ENCODE measurements at places on chromosomes 2 and 18.

DNA sequence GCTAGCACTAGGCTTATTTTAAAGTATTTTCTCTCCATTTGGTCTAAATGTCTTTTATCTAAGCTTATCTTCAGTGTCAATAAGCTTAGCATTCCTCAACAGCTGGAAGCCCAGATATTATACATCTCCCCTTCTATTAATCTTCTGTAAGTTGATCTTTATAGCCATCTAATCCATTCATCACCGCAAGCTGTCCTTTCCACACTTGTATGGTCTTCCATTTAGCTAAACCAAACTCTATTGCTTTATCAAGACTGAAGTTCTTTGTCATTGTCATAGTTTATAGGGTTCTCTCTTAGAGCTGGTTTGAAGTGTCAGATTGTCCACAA is 101.3 kb upstream of the GPR45 start:
- DNase-seq, result no peak

DNA sequence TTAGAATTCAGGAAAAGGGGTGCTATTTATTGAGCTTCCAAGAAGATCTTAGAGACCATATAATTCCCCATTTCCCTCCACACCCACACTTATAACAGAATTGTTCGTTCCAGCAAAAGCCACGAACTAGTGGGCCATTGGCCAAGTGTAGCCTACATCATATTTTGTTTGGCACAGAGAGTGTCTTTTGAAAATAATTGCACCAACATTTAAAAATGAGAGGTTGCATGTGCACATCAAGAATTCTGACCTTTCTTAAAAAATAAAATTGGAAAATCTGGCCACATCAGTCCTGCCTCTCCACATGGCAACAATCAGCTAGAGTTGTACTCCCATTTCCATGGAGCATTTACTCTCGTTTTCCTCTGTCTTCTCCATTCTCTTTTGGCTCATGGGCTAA is 655.5 kb upstream of the FANCL start:
- DNase-seq, result no peak

DNA sequence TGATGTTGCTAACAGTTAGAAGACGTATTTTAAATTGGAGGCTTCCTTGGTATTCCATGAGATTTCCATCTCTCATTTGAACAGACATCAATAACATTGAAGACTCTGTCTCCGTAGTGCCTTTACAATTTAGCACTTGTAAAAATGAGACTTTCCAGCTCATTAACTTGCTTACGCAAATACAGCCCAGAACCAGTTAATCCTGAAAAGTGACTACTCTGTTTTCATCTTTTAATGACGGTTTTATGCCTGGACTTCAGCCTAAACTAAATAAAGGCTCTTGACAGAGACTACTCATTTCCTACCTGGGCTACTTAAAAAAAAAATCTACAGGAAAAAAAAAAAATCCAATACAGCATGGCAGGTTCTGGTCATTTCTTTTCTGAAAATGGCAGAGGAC is 148.6 kb downstream of the LRATD1 start:
- DNase-seq, result no peak

- no peak for DNase-seq
Measured at GRCh38 chr2:25030702-25031101, 11.2 kb upstream of the EFR3B start.

DNA sequence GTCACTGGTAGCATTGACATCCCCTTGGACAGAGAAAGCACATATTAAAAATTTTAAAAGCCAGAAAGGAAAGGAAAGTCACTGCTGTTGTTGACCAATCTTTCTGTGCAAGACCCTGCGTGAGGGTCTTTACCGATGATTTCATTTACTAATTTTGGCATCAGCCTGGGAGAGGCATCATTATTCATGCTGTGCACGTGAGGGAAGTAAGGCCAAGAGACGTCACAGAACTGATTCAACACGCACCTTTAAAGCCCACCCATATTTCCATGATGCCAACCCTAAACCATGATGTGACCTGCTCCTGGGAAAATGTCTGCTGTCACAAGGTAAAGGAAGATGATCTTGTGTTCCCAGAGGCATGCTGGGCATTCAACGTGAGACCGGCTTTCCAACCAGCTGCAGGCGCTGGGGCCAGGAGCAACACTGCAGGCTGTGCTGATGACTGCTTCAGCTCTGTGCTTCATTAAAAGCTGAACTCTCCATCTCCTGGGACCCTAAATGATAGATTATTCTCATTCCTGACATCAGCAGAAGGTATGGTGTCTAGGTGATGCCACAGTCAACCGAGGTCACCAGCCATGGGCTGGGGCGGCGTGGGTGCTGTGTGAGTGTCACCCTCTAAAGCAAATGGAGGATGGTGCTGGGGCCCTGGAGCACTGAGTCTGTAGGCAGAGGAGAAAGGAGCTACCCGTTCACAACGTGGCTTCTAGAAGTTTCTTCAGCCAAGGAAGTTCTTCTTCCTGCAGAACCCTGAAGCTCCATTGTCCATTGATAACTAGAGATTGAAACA is 53.9 kb downstream of the TMEM18 start:
- DNase-seq, result no peak

DNA sequence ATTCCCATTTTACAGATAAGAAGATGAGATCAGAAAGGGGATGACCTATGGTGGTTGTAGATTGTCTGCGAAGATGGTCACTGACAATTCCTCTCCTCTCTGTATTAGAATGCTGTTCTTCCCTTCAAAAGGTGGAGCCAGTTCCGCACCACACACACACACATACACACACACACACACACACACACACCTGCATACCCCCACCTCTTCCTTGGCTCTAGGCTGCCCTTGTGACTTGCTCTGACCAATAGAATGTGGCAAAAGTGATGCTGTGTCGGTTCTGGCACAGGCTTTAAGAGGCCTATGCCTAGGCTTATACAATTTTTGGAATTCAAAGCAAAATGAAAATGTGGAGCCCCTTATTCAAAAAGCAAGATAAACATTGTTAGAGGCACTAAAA is 88.0 kb downstream of the ZFP36L2 start:
- no peak for DNase-seq

DNA sequence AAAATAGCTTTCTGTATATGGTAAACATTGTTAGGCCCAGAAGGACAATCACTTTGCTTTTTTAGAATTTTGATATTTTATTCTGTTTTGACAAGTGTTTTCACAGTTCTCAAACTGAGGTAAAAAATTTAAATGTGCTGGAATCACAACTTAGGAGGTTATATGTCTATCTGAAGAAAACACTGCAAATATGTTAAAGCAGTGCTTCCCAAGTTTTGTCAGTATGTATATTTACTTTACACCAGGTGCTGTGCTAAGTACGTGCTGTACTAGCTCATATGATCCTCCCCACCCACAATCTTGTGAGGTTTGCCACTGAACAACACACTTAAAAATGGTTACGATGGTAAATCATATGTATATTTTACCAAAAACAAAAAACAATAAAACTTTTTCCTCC is 124.2 kb downstream of the CABYR start:
- no peak for DNase-seq

GRCh38 chr2:209253544-209253943 is 170.3 kb upstream of the MAP2 start:
- no peak for DNase-seq

GRCh38 chr2:8993196-8993901 is 10.1 kb downstream of the MBOAT2 start:
- no peak for DNase-seq

GRCh38 chr2:42028571-42029148 is 19.2 kb upstream of the PKDCC start:
- DNase-seq, result no peak

DNA sequence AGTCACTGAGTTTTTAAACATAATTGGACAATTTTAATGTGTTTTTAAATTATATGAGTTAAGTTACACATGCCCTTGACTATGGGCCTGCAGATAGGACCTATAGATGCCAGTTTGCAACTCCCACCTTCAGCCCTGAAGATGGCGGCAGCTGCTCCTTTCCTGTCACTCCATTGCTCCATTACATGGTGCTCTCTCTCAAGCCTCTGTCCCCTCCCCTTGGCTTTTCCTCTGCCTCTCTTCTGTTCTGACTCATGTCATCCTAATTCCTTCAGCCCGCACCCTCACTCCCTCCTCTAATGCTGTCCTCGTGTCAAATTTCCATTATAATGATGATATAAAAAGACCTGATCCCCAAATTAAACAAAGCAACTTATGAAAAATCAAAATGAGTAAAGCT is 133.7 kb upstream of the HNRNPA3 start:
- no peak for DNase-seq

GRCh38 chr18:50360611-50361010 is 14.2 kb upstream of the SKA1 start:
- no peak for DNase-seq

DNA sequence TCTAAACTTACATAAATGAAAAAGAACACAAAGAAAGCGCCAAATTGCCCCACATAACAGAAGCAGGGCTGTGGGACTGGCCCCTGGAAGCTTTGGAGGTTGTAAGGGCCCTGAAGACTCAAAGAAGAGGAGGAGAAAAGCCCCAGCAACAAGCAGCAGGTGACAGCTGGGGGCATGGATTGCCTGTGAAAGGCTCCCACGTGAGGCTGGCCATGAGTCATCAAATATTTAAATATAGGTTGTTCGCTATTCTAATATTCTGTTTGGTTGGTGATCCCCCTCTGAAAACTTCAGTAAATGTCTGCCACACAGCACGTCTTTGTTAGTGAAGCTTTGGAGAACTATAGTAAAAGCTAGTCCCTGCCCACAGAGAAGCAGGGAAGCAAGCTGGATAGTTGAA is 132.4 kb downstream of the MREG start:
- no peak for DNase-seq

DNA sequence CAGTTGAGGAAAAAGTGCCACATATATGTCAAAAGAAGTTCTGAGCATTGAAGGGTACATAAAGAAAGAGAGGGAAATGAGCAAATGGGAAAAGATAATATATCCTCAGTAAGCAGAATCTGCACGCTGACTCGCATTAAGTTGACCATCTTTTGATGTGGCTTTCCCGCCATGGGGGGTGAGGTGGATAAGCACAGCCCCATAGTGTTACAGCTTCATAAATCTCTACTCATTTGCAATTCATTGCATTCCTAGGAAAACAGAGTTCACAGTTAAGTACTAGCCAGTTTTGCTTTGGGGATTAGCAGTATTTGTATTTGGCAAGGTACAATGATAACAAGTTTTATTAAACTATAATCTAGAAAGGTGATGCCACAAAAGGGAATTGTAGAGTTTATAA is 814.2 kb downstream of the LRP1B start:
- no peak for DNase-seq

DNA sequence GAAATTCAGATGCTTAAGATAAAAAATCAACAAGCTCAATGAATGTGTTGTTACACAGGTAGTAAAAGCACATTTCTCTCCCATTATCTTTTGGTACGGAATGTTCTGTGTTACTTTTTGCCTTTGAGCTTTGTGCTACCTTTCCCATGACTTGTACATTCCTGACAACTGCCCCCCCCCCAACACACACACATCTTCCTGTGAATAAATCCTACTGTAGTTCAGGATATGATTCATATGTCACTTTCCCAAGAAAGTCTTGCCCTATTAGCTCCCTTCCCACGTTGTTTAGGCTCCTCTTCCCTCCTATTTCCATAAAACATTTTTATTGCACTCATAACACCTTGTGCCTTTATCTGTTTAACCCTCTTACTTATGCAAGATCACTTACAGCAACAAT is 442.6 kb upstream of the LRATD1 start:
- no peak for DNase-seq

DNA sequence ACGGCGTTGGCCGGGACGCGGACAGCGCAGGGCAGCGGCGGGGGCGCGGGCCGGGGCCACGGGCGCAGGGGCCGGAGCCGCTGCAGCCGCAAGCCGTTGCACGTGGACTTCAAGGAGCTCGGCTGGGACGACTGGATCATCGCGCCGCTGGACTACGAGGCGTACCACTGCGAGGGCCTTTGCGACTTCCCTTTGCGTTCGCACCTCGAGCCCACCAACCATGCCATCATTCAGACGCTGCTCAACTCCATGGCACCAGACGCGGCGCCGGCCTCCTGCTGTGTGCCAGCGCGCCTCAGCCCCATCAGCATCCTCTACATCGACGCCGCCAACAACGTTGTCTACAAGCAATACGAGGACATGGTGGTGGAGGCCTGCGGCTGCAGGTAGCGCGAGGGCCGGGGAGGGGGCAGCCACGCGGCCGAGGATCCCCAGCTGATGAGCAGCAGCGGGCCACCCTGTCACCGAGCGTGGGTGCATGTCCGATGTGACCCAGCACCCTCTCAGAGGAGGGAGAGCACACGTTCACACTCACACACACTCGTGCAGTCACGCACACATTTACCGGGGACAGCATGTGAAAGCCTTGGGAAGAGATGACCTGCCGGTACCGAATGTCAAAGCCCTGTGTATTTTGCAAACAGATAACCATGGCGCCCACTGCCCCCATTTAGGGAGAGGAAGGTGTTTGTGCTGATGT is 4.2 kb downstream of the GDF7 start:
- DNase-seq, result no peak

GRCh38 chr2:36404754-36405153 is 49.2 kb downstream of the CRIM1 start:
- DNase-seq, result no peak

DNA sequence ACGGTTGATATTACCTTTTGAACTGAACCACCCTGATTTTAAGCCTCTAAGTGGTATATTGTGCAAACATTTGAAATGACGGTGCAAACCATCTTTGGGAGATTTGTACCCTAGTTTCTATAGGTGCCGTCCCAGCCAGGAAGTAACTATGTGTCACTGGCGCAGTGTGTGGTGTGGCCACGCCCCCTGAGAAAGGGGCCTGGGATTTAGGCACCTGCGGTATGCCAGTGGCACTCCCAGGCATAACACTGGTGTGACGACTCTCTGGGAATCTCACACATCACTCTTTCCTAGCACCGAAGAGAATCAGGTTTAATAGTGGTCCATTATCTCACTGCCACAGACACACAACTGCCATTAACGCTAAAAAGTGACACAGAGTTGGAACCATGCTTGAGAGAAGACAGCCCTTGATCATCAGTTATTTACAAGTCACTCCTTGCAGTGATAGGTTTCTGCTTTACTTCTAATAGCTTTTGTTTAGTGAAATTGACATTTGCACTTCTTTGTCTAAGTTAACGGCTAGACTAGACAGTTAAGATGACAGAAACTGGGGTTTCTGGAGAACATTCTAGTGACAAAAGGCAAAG is 11.1 kb downstream of the AQP4 start:
- no peak for DNase-seq

GRCh38 chr2:174300114-174300513 is 34.6 kb upstream of the SP9 start:
- no peak for DNase-seq

DNA sequence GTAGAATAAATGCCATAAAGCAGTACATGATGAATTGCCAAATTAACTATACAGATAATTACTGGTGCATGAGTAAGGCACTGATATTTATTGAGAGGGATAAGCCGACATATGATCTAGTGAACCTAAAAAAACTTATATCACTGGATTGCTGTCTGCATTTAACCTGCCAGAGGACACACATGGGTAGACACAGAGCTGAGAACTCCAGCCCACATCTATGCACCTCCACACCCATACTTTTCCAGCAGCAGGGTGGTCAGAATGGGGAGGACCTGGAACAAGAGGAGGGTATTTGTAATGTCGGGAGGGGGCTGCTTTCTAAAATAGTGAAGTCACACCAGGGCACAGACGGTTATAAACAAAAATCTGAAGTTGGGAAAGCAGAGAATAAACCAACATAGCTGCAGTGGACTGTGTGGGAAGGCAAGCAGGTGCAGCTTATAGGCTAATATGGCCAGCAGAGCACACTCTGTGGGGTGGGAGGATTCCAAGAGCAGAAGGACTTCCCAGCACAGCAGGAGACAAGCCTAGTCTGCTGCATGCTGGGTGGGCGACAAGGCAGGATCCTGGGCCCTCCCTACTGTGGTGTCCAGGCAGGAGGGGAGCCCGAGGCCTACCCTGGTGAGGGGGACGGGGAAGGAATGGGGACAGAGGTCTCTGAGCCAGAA is 17.2 kb downstream of the ST3GAL5 start:
- no peak for DNase-seq

GRCh38 chr2:139798391-139798790 is 1018.2 kb upstream of the NXPH2 start:
- DNase-seq, result no peak

Data from CD4-positive, alpha-beta T cell treated with Interleukin-1 beta for 1 hour (primary cell).